Kidney (tissue), 22 donors: ENCODE measurements at places on chromosomes 4 and X. TPM values are rescaled to one million over a fixed set of nuclear protein-coding genes. Genes with fewer than 3 reads are reported as not detected.
A peak's percentile ranks its signal among the peaks of the same experiment; 100 is the strongest.

- DNase-seq: no peak
Observed at GRCh38 chrX:15350329-15350996, 15.1 kb upstream of the PIGA start.

- no peak for DNase-seq
Observed at GRCh38 chr4:123319639-123320038, 77.0 kb upstream of the SPRY1 start.

GRCh38 chr4:16833722-16834121 lies 64.7 kb downstream of the LDB2 start:
- no peak for DNase-seq

GRCh38 chrX:32185160-32185559 lies 1026.2 kb downstream of the DMD start:
- no peak for DNase-seq

- no peak for DNase-seq
Observed at GRCh38 chrX:22373766-22374165, 101.1 kb downstream of the CBLL2 start.

- no peak for DNase-seq
Observed at GRCh38 chrX:97863261-97863660, 979.6 kb downstream of the RPA4 start.

- DNase-seq: peak; percentile 13
Observed at GRCh38 chr4:3316146-3316545, 23.3 kb downstream of the RGS12 start.

DNA sequence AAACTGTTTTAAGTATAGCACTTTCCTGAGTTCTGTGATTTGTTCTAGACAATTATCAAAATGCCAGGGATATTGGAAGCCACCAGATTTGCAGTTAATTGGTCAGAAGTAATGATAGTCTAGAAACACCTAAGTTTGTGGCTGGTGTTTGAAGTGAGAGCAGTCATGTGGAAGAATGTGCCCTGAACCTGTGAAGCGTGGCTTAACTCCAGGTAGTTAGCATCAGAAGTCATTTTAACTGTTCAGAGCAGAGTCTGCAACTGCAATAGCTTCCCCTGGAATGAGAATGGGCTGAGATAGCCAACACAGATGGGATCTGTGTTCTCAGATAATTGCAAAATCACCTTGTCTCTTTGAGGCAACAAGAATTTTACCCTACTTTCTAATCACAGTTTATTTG lies 255.1 kb upstream of the GK2 start:
- DNase-seq: no peak

GRCh38 chrX:4663085-4663484 lies 949.6 kb upstream of the PRKX start:
- DNase-seq: no peak

DNA sequence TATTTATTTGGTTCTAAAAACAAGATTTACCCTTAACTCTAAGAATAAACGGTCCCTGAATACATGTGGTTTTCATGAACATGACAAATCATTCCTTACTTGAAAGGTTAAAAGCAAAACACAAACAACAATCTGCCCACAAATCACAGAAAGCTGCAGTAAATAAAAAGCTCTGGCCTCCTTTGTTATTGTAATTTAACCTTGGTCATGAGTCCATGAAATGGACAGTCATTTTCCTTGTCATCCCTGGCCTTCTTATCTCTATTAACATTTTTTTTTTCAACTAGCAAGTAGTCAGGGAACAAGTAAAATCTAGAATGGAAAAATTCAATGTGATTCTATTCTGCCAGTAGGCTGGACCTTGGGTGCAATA lies 92.7 kb downstream of the SCD5 start:
- DNase-seq: no peak

DNA sequence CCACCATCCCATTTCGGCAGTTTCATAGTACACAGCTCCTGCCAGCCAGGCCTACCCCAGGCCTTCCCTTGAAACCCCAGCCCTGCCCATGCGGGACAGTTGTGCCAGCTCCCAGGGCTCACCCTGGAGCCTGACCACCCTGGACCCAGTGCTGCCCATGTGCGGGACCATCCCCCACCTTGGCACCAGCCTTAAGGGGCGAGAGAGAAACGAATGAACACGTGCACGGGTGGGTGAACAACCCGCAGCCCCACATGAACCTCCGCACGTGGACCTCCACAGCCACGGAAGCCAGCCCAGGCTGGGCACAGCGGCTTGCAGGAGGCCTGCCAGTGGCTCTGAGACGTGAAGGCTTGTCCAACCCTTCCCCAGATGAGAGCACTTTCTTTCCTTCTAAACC lies 76.0 kb upstream of the MXD4 start:
- no peak for DNase-seq

GRCh38 chr4:121786221-121786620 lies 14.9 kb upstream of the EXOSC9 start:
- no peak for DNase-seq

DNA sequence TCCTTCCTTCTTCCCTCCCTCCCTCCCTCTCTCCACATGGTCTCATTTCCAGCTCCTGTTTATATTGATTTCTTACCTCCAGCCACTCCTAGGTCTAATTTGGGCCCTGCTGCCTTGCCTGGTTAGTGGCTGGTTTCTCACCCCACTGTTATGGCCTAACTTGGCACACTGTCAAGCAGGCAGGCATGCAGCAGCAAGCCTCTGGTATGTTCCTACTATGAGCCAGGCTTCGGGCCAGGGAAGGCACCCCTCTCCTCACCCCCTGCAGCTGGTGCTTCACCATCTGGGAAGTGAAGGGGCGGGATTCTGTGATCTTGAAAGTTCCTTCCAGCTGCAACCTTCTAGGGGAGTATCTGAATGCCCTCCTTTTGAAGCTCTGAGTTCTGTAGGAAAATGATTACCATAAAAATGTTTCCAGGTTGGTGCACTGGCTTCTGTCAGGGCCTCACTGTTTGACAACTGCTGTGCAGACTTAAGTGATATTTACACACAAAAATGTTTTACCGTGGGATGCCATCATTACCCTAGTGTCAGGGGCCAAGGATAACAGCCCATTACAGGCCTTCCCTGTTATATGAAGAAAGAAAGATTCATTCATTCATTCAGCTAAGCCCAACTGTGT lies 10.1 kb upstream of the VMA21 start:
- no peak for DNase-seq

DNA sequence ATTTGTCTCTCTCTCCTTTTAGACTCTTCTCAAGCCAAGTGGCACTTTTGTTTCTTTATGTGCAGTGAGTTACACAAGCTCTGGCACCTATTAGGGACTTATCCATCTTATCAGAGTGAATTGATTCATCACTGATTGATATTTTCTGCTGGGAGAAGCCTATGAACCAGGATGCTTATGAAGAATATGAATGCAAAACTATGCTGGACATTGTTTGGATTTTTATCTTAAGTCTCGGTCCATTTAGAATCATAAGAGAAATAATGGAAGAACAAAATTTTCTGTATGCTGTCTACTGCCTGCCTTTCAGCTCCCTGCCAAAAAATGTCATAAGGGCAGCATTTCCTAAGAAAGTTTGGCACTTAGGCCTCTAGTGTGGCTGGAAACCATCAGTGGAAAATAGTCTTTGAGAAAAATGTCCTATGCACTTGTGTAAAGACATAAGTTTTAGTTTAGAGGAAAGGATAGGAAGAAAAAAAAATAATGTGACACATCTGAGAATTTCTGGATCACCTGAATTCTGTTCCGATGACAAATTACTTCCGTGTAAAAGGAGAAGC lies 365.7 kb upstream of the MAD2L1 start:
- no peak for DNase-seq

DNA sequence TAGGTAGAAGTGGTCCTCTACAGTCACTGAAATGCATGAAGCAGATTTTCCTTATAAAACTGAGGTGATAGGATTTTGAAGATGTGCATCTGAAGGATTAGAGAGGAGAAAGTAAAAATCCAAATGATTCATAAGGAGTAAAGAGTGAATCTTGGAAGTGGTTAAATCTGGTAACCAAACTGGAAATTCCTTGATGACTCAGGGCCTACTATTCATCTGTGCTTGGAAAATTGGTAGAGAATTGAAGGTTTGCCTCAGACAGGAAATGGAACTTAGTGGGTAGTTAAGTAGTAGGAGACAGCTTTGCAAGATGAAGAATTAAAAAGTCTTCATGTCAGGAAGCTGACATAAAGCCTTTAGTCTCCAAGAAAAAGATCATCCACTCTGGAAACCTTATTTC lies 368.9 kb upstream of the CTSO start:
- no peak for DNase-seq

GRCh38 chr4:138223231-138223910 lies 18.8 kb downstream of the SLC7A11 start:
- no peak for DNase-seq

DNA sequence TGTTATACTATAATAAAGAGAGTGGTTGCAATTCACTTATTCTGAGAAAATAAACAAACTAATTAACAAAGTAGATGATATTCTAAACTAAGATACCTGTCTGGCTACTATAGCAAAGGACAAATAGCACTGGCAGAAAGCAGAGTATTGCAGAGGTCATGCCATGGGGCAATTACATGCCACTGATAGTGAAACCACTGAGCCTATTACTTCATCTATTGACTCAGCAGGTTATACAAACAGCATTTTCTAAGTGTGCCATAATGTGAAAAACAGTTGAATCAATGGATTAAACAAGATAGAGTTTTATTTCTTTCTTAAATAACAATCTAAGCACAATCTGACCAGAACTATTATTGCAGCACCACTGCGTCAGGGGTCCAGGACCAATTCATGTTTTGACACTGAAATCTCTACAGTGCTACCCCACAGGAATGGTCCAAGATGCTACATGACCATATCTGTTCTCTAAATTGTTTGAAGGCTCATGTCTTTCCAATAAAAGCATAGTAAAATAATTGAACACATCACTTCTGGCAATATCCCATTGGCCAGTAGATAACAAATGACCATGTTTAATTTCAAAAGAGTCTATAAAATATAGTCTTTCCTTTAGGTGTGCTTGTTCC lies 389.5 kb upstream of the GRID2 start:
- no peak for DNase-seq

DNA sequence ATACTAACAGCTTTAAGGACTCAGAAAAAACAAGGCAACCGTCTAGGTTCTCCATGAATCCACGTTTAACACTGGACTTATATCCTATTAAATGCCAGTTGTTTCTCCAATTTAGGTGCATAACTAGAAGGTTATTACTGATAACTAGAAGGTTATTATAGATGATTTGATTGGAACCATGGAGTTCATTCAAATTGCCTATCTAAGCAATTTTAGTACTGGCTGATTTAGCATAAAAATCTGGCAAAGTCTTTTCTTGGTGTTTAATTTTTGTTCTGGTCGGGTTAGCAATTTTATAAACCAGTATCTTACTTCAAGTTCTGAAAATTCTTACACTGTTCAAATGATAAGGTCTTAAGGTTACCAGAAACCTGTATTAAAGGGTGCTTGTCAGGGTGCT lies 672.8 kb upstream of the GNPDA2 start:
- DNase-seq: no peak

GRCh38 chr4:127686658-127687057 lies 43.5 kb upstream of the SLC25A31 start:
- DNase-seq: no peak

- DNase-seq: no peak
Observed at GRCh38 chr4:184406958-184407391, 67.4 kb downstream of the IRF2 start.

- DNase-seq: no peak
Observed at GRCh38 chrX:40420899-40421729, 159.7 kb upstream of the ATP6AP2 start.

GRCh38 chr4:11564021-11564420 lies 135.3 kb upstream of the HS3ST1 start:
- peak; percentile 1 for DNase-seq

DNA sequence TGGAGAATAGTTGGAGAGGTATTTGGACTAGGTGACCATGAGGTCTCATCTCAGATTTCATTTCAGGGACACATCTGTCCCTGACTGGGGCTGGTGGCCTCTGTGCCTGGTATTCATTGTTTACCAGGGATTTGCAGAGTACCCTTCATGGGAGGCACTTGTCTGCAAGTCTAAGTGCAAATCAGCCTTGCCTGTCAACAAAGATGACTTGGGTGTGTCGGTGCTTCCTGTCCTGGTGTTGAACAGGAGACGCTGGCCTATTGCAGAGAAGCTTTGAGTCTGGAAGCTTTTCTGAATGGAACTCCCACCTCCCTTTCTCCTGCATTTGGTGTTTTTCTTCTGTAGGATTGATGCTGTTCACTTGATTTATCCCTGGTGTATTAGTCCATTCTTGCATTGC lies 104.1 kb downstream of the TNIP2 start:
- DNase-seq: no peak

DNA sequence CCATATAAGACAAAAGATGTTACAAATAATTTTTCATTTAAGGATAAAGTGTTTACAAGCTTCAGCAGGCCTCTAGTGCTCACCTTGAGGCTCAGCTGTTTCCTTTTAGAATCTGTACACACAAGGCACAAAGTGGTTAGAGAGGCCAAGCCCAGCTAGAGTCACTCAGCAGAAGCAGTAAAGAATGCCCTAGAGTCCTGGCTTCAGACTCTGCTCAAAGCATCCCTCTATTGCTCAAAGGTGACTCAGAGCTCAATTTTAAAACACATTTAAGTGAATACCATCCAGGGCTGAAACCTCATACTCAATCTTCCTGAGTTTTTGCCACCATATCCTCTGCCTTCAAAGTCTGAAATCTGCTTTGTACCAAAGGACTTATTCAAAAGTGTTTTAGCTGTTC lies 22.6 kb upstream of the PHF8 start:
- no peak for DNase-seq

DNA sequence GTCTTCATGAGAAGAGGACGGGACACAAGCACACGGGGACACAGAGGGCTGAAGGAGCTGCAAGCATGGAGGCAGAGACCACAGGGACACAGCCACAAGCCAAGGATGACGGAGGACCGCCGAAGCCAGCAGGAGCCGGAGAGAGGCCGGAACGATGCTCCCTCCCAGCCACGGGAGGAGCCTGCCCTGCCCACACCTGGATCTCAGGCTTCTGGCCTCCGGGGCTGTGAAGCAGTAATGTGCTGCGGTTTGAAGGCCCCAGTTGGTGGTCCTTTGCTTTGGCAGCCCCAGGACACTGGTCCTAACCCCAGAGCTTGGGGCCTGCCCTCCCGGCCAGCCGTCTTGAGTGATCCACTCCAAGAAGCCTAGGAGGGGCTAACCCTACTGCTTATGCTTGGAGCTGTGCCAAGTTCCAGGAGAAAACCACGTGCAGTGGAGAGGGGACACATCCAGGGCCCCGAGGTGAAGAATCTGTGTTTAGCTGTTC lies 85.9 kb downstream of the HMX1 start:
- DNase-seq: no peak

Gene LRAT
- total RNA-seq: 0.72 TPM

Gene GAGE12E
- not detected for total RNA-seq

Gene USP46
- 16.9 TPM for total RNA-seq

Gene LRIT3
- total RNA-seq: 0.25 TPM

Gene SPANXA1
- not detected for total RNA-seq

Gene SLC2A9
- total RNA-seq: 47.6 TPM

Gene ARHGEF9
- 26.4 TPM for total RNA-seq

Gene GATA1
- total RNA-seq: 0.60 TPM

Gene RBM41
- total RNA-seq: 20.9 TPM

Gene TMEM47
- total RNA-seq: 68.9 TPM

Gene ZXDA
- 7.7 TPM for total RNA-seq

Gene HTR2C
- total RNA-seq: not detected

Gene ARHGEF6
- 15.8 TPM for total RNA-seq

Gene ADH1A
- 0.85 TPM for total RNA-seq
